ENCODE measurements at places on chromosomes 7 and 10. TPM values are rescaled to one million over a fixed set of nuclear protein-coding genes. Genes with fewer than 3 reads are reported as not detected.
A peak's percentile ranks its signal among the peaks of the same experiment; 100 is the strongest.

DNA sequence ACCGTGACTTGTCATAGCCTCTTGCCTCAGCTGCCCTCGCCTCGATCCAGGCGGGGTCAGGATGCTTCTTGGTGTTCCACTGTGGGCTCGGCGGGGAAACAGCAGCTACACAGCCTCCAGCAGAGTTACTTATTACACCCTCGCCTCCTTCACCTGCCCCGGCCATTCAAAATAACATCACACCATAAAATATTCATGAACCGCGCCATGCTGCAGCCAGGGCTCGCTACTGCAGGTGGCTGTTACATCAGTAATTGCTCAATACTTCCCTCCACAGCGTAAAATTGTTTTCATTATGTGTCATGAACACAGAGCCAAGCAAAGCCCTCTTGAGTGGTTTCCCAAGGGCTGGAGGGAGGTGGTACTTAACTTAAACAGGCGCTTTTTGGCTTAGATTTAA lies 241.5 kb upstream of the SP8 start:
- no peak overlapping the region for H3K4me3 ChIP-seq
- no peaks in the 10 kb centered on the region for H3K4me1 ChIP-seq
- no peaks in the 10 kb centered on the region for H3K27me3 ChIP-seq
- H3K27ac ChIP-seq = no peak overlapping the region
- H3K36me3 ChIP-seq = no peaks in the 10 kb centered on the region

GRCh38 chr7:77765906-77766800 lies 32.1 kb downstream of the TMEM60 start:
- no peak overlapping the region for H3K27ac ChIP-seq
- H3K36me3 ChIP-seq = no peaks in the 10 kb centered on the region
- no peaks in the 10 kb centered on the region for H3K4me1 ChIP-seq

DNA sequence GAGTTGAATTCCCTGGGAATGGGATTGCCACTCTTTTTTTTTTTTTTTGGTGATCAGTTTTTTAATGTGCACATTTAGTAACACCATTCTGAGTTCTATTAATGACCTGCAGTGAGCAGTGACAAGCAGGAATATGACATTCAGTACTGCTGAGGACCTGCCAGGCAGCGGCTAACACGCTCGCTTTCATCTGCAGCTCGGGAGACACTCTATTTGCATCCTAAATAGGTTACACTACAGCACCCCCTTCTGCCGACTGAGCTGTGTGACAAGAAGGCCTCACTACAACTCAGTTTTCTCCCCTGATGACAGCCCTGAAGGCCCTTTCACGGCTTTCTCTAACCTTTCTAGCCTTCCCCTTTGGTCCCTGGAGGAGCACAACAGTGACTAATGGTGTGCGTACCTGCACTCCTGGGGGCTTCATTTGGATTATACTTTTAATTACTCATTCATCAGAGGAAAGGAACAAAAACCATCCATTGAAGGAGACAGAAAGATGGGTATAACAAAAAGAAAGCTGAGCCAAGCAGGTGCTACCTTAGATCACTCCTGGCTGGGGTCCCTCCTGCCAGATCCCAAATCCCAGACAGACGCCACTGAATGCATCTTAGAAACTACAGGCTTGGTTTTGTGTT lies 872.4 kb downstream of the LRMDA start:
- H3K4me3 ChIP-seq = no peak overlapping the region
- peak; percentile 83 for DNase-seq
- H3K36me3 ChIP-seq = no peaks in the 10 kb centered on the region
- H3K27me3 ChIP-seq = no peaks in the 10 kb centered on the region
- H3K4me1 ChIP-seq = peaks cover 5% of the 10 kb centered on the region
- H3K27ac ChIP-seq = no peak overlapping the region

Gene GAD2
- polyA plus RNA-seq = 0.02 TPM

DNA sequence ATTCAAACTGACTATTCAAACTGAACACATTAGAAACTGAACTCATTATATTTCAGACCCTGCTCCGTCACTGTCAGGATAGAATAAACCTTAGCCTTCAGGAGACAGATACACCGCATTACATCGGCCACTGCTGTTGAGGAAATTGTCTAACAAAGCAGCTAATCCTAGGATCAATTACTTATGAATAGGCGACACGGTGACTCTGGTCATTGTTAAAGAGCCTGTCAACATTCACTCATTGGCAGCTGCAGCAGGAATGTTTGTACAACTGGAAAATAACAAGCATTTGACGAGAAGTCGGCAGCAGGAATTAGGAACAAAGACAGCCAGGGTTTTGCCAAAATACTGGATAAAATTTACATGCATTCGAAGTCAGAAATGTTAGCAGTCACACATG lies 112.0 kb upstream of the MKX start:
- no peak overlapping the region for H3K27ac ChIP-seq
- H3K4me3 ChIP-seq = no peak overlapping the region
- H3K4me1 ChIP-seq = no peaks in the 10 kb centered on the region
- DNase-seq = no peak
- no peaks in the 10 kb centered on the region for H3K27me3 ChIP-seq

- H3K4me3 ChIP-seq = no peak overlapping the region
- H3K4me1 ChIP-seq = no peaks in the 10 kb centered on the region
- no peak overlapping the region for H3K27ac ChIP-seq
- H3K36me3 ChIP-seq = no peaks in the 10 kb centered on the region
Observed at GRCh38 chr7:1787241-1787640, 117.2 kb downstream of the ELFN1 start.

GRCh38 chr10:98168147-98168546 lies 33.7 kb downstream of the R3HCC1L start:
- no peak overlapping the region for H3K27ac ChIP-seq
- DNase-seq = no peak
- H3K4me3 ChIP-seq = no peak overlapping the region
- no peaks in the 10 kb centered on the region for H3K36me3 ChIP-seq

DNA sequence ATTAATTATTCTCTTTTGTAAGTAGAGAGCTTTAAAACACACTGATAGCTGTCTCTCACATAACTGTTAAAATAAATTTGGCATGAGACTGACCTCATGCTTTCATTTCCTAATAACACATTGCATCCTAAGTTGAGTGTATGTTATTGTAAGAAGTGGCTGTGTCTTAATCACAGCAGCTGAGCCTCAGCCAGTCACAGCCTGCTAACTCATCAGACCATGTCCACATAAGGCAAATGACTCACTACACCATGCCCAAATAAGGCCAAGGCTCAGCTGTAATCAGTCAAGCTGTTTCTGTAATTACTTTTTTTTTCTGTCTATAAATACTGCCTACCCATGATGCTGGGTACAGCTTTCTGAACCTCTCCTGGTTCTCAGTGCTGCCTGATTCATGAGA lies 860.9 kb downstream of the XPNPEP1 start:
- H3K4me1 ChIP-seq = no peaks in the 10 kb centered on the region
- no peak overlapping the region for H3K4me3 ChIP-seq
- no peaks in the 10 kb centered on the region for H3K36me3 ChIP-seq
- H3K27me3 ChIP-seq = no peaks in the 10 kb centered on the region
- H3K27ac ChIP-seq = no peak overlapping the region

DNA sequence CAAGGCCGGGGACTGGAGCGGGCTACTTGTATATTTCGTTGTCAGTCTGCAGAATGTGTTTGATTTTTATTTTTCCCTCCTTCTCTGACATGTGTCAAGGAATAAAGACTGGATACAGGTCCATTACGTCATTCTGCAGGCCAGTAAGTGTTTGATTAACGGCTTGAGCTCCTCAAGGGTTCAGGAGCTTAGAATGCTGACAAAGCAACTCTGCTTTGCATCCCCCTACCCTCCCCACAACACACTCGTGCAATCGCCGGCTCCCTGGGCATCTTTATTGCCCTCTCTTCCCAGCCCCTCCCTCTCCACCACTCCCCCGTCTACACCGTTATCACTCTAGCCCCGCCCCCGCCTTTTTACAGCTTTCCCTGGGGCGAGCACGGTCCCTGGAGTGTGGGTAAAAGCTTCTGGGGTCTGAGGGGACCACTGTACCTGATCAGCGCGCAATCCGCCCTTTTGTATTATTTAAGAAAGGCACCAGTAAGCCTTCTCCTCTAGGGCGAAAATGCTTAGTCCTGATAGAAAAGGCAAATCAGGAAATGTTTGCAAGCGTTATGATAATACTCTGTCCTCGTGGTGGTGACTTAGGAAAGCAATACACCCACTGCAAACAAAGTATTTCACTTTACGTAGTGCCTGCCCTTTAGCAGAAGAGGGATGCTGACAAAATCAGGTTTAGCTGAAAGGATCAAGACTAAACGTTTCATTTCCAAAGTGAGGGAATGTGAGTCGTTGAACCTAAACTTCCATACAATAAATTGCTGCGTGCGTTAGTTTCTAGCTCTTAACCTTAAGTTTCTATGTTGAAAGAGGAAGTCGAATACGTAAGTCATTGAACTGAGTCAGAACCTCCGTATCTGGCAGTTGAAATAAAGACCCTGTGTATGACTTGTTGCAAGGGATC lies 1.4 kb upstream of the CREB5 start:
- peaks cover 7% of the 10 kb centered on the region for H3K4me1 ChIP-seq
- DNase-seq = peak; percentile 46
- H3K36me3 ChIP-seq = no peaks in the 10 kb centered on the region
- H3K27me3 ChIP-seq = no peaks in the 10 kb centered on the region
- H3K27ac ChIP-seq = no peak overlapping the region

GRCh38 chr7:154375956-154376355 lies 323.8 kb downstream of the DPP6 start:
- no peaks in the 10 kb centered on the region for H3K36me3 ChIP-seq
- H3K4me3 ChIP-seq = no peak overlapping the region
- H3K27me3 ChIP-seq = no peaks in the 10 kb centered on the region
- no peak for DNase-seq
- H3K4me1 ChIP-seq = no peaks in the 10 kb centered on the region

Gene FFAR4
- polyA plus RNA-seq = 0.28 TPM

DNA sequence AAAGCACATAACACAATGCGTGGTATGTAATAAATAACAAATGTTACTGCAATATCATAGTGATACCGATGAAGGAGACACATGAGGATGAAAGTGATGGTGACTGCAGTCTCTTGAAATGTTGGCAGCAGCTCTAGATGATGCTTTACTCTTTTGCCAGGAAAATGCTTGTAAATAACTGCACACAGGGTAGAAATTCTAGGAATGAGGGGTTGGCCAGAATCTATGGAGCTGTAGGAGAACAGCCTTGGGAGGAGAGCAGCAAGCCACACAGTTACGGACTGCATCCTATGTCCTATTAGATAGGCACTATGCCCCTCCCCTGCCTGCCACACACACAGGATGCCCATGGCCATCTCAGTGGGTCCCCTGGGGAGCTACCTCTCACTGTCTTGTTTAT lies 97.6 kb upstream of the GSDME start:
- H3K4me1 ChIP-seq = no peaks in the 10 kb centered on the region
- DNase-seq = no peak
- no peaks in the 10 kb centered on the region for H3K27me3 ChIP-seq

Gene LANCL2
- polyA plus RNA-seq = 19.6 TPM

DNA sequence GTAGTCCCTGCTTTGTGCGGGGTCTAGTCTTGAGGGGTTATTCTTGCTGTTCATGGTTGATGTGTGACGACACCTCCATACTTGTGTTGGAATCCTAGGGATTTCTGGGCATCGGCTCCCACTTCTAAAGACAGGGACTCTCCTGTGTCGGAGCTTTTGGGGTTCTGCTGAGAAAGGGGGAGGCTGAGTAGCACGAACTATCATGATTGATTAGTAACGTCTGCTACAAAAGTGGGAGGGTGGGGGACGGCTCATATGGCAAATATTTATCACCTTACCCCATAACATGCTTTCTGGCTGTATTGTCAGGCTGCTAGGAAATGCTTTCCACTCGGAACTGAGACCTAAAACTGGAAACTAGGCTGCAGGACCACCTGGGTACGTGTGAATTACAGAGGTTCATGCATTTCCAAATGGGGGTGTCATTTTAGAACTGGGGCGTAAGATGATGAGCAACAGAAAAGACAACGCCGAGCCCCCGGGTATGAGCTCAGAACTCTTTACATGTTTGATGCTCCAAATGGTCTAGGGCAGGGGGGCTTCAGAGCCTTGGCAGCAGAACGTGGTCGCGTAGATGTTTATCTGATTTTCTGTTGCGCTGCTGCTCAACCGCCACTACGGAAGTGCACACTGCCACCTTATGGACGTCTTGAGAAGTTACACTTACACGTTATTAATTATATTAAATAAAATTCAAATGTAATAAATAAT lies 15.1 kb upstream of the NME8 start:
- H3K4me3 ChIP-seq = peak overlapping the region; percentile 25
- DNase-seq = peak; percentile 44

GRCh38 chr7:157676001-157676400 lies 339.2 kb downstream of the DNAJB6 start:
- no peaks in the 10 kb centered on the region for H3K36me3 ChIP-seq
- H3K4me1 ChIP-seq = no peaks in the 10 kb centered on the region
- no peaks in the 10 kb centered on the region for H3K27me3 ChIP-seq

DNA sequence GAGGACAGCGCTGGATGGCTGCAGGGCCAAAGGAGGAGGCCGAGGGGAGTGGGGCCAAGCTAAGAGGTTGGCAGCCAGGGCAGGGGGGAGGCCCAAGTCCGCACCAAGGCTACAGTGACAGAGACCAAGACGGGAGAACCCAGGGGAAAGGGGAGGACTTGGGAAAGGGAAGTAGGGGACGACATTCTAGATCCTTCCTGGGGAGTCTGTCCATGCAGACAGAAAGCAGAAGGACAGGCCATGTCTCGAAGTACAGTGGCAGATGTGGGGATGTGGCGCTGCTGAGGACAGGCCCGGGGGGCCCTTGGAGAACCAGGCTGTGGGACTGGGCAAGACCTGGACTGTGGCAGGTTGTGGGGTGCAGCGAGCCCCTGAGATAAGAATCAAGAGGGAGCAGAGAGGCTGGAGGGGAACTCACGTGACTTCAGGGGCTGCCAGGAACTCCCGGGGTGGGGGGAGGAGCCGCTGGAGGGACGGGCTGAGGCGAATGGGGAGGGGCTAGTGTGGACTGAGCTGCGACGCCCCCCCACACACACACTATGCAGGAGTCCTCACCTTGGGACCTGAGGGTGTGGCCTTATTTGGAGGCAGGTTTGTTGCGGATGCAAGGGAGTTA lies 68.5 kb upstream of the TNRC18 start:
- H3K4me1 ChIP-seq = peaks cover 9% of the 10 kb centered on the region
- no peaks in the 10 kb centered on the region for H3K36me3 ChIP-seq
- H3K4me3 ChIP-seq = no peak overlapping the region

DNA sequence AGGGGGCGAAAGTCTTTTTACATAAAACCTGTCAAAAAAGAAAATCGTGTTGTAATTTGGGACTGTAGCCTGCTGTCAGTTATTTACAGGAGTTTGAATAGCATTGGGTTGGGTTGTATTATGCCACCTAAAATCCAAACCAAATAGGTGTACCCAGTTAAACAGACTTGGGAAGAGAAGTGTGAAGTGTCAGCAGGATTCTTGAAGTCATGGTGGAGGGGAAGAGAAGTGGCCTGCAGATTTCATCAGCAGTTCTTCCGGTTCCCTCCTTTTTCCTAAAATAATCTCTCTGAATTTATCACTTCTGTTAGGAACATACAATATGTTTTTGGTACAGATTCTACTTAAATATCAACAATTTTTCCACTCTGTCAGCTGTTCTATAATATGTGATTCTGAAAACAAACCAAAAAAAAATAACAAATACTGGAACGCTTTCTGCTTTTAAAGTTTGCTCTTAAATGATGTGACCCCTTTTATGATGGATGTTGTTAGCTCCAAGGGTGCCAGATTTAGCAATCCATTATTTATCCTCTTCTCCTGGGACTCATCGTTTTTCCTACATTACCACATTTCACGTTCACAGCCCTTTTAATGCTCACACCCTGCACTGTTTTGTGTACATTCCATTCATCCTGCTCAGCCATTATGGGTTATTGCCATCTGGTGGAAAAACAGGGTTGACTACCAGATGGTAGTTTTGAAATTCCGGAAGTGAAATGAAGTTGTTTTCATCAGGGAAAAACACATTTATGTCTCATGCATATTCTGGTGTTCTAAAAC lies 18.7 kb upstream of the ARHGAP12 start:
- peak; percentile 52 for DNase-seq
- no peaks in the 10 kb centered on the region for H3K36me3 ChIP-seq
- H3K4me3 ChIP-seq = no peak overlapping the region
- H3K27ac ChIP-seq = peak overlapping the region; percentile 2
- H3K27me3 ChIP-seq = no peaks in the 10 kb centered on the region
- peaks cover 5% of the 10 kb centered on the region for H3K4me1 ChIP-seq

Data from ovary (tissue), 10 donors.